ENCODE measurements at places on chromosomes 7 and 10.

GRCh38 chr10:80405626-80406025 is 2.7 kb upstream of the PRXL2A start:
- DNase-seq, result no peak

DNA sequence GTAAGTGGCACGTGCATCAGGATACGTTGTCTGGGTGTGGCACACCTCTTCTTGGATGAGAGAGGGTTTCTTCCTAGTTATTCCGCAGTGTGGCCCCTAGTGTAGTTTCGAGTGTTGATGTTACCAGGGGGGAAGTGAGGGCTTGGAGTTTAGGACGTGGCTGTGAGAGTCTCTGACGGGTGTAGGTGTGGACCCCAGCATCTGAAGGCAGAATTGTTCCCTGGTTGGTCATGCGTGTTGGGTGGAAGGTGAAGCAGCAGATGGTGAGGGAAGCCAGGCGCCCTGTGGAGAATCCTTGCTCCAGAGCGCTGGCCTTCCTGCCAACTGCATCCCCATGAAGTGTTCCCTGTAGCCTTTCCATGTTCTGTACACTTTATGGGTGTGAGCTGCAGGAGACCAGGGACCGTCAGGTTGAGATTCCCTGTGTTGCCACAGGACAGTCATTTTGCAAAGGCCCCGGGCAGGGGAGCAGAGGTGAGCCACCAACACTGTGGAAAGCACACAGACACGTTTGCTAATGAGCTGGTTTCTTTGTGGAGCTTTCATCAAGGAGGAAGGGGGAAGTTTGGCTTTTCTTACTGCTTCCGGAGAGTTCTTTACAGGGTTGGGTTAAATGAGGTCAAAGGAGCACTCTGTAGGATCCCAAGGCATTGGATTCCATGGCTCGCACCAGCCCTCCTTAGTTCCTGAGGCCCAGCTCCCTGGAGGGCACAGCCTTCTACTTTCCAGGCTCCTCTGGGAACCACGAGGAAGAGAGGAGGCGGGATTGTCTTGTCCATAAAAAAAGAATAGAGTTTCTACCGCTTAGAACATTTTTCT is 32.0 kb downstream of the TSPAN14 start:
- no peak for DNase-seq

DNA sequence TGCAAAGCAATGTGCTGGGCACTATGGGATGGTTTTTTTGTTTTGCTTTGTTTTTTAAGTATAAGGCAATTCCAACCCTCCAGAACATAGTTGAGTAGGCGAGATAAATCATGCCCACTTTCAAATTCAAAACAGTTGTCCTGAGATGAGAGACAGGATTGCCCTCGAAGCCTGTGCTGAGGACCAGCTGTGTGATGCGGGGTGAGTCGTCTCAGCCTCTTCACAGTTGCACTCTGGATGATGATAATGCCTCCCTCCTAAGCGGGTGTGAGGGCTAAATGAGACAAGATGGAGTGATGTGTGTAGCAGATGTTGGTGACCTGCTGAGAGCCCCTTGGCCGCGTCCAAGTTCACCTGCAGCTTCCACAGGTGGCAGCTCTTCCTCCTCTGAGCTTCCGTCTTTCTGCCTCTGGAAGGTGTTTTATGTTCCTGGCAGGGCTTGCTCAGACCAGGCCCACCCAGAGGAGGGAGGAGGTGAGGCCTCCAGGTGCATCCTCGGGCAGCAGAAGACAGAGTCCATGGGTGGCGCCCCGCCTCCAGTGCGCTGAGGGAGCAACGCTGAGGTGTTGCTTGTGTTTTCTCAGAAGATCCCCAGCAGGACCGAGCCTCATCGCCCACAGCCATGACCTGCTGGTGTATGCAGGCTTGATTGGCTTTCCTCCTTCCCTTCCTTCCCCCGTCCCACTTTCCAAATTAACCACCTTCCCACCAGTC is 30.6 kb downstream of the ECHDC3 start:
- no peak for DNase-seq

- no peak for DNase-seq
Measured at GRCh38 chr7:5692845-5693278, 88.6 kb downstream of the RNF216 start.

DNA sequence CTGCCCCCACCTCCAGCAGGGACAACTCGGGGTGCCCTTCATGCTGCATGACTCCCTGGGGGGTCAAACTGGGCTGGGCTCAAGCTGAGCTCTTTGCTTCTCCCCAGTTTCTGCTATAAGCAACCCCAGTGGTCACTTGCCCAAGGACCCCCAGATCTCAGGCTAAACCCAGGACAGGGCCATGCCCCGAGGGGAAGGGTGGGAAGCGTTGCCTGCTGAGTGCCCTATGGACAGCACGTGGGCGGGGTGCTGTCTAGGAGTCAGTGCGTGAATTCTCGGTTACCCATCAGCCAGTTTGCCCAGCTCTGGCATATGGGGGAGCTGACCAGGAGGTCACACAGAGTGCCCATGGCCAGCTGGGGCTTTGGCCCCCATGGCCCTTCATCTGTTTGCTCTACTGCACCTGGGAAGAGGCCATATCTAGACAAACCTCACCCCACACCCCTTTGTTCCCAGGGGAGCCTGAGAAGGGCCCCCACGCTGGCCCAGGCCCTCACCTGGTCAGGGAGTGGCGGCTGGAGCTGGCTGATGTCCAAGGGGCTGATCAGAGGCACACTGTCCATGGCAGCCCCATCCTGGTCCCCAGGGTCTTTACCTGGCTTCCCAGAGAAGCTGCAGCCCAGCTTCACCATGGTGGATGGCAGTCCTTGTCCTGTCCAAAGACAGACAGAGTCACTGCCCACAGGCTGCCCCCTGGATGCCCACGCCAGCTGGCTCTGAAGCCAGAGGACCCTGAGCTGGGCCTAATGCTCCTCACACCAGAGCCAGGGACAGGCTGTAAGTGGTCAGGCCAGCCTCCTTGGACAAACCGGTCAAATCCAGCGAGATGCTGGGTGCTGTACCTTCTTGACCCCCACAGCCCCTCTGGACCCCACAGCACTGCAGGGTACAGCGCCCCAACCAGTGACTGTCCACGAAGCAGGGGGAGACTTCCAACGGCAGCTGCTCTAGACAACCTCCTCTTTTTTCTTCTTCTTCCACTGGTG is 8.0 kb downstream of the CALY start:
- DNase-seq, result no peak

- DNase-seq, result no peak
Measured at GRCh38 chr10:11282661-11283060, 265.0 kb downstream of the CELF2 start.

DNA sequence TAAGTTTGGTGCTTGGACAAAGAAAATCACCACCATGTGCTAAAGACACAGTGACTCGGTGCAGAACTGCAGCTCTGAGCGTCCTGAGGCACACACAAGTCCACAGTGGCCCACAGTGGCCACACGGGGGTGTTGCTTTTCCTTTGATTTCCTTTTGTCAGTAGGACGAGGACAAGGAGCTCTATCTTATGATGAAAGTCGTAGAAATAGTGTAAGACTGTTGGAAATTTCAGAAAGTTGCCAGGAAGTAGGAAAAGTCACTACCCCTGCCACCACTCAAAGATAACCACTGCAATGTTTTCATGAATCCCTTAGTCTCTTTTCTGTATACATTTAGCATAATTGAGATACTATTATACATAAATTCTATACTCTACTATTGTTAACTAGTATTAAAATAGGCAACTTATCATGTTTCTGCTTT is 146.0 kb downstream of the TNS3 start:
- DNase-seq, result peak; percentile 66

- DNase-seq, result no peak
Measured at GRCh38 chr10:27542812-27543211, 38.7 kb downstream of the RAB18 start.

DNA sequence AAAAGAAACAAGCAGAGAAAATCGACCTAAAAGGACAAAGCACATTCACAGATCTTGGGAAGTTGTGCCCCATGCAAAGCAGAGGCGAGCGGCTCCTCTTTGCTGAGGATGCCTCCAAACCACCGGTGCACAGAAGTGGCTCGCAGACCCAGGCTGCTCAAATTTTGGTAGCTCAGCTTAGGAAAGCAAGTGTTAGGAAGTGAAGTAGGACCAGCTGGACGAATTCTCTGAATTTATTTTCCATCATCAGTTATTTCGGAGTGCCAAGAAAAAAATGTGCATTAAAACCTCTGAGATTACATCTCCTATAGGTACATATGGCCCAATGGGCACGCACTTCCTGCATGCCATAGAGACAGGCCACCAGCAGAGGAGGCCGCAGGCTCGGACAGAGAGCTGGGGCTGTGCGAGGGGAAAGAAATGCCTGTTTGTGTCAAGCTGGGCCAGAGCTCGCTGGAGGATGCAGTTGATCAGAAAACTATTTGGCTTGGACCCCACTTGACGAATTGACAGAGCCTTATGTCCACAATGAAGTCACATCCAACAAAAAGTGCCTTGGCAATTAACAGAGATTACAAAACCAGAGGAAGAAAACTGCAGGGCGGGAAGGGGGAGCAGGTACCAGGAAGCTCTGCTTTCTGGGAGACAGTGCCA is 122.3 kb upstream of the LYZL2 start:
- DNase-seq, result peak; percentile 18

GRCh38 chr10:30434273-30435072 is 489 bp downstream of the MAP3K8 start:
- peak; percentile 69 for DNase-seq

DNA sequence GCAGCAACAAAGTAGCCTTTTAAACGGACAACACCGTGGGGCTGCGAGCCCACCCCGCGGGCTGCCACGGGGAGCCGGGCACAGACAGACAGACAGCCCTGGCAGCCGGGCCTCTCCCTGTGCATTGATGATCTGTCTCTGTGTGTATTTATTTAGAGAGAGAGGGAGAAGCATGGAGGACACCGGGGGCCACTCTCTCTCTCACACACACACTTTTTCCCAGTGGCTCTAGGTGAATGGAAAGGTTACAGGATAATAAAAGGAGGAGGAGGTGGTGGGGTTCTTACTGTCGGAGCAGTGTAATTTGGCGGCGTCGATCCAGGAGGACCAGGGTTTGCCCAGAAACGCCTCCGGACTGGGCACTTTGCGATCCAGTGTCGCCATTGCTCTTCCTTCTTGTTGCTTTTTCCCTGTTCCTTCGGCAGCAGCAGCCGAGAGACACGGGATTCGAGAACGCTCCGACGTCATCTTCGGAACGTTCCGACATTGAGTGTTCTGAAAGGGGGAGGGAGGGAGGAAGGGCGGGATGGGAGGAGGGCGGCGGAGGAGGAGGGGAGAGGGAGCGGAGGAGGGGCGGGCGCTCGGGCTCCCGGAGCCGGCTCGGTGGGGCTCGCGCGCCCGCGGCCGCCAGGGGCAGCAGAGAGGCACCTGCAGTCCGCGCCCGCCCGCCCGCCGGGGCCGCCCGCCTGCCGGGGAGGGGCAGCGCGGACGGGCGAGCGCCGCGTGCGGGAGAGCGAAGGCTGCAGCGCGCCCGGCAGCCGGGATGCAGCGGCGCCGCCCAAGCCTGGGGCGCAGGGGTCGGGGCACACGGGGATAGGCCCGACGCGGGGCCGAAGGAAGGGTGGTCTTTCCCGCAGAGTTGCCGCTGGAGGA is at the start of gene ATXN7L1:
Gene ATXN7L1, minus strand, starts transcription at position 509 of the 873 bp plus-strand sequence. Its CDS starts 41 bp downstream, at position 468.
- DNase-seq, result peak; percentile 99

GRCh38 chr7:93935102-93935501 is 13.6 kb downstream of the GNG11 start:
- DNase-seq, result no peak

- DNase-seq, result no peak
Measured at GRCh38 chr10:132714096-132714985, 71.6 kb downstream of the NKX6-2 start.

DNA sequence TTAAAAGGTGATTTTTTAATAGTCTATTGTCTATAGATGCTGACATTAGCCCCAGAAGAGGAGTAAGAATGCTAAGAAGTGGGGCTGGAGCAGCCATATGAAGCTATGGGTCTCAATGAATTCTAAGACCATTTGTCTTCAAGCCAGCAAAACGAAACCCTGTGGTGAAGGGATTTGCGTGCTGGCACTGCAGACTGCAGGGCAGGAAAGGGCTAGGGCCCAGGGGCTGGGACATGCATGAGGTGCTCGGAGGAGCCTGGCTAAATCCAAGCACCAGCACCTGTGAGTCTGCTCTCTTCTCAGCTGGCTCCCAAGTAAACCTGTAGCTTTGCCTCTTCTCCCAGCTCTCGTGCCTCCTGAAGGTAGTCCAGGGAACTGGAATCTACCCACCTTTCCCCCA is 1.3 kb upstream of the NDST2 start:
- DNase-seq, result no peak

DNA sequence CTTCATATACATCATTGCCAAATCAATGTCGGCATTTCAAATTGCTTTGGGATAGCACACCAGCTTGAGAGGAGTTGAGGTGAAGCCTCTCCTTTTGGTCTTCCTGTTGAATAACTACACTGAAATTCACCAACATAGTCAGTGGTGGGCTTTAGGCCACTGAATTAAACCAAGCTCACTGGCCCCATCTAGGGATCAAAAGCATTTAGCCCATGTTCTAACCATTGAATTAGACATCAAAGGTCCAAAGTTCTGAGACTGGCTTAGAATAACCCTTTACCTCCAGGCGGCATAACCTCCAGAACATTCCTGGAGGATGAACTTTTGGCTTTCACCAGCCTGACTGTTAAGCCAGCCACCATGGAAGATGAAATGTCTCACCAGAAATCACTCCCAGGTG is 54.6 kb downstream of the BPGM start:
- peak; percentile 72 for DNase-seq

- DNase-seq, result no peak
Measured at GRCh38 chr10:119516381-119517234, 25.9 kb downstream of the RGS10 start.

- DNase-seq, result no peak
Measured at GRCh38 chr10:130902471-130902870, 409.1 kb downstream of the TCERG1L start.

- DNase-seq, result no peak
Measured at GRCh38 chr7:84722086-84722485, 464.8 kb downstream of the SEMA3D start.

- DNase-seq, result no peak
Measured at GRCh38 chr7:155584261-155584660, 37.9 kb upstream of the CNPY1 start.

DNA sequence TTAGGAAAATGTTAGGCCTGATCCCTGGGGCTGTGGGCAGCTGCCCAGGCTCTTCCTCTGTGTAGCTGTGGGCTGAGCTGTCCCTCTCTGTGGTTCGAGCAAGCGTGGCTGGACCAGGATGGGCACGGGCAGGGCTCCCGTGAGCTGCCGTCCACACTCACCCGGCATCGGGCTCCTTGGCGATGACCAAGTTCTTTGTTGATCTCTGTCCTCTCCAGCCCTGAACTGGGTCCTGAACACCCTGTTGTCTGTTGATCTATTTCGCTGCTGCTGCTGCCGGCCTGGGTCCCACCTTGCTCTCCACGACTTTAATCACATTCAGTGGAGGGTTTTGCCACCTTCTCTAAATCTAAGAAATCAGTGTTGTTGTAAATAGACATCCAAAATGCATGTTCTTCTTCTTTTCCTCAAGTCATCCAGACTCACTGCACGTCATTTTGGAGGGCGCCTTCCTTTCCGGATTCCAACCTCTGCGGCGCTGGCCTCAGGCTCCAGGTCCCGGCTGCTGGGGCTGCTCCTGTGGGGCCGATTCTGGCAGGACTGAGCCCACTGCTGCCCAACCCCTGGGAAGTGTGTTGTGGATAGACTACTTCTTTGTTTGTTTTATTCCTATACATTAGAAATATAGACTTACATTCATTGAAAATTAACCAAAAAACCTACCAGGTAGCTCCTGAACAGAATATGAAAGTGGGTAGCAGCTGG is 100.6 kb downstream of the DYNC2I1 start:
- DNase-seq, result no peak

Measured in K562 (cell line).